ENCODE measurements at places on chromosomes 12 and 14.

- DNase-seq, result no peak
Observed at GRCh38 chr12:73361864-73362230, 1089.7 kb downstream of the TRHDE start.

DNA sequence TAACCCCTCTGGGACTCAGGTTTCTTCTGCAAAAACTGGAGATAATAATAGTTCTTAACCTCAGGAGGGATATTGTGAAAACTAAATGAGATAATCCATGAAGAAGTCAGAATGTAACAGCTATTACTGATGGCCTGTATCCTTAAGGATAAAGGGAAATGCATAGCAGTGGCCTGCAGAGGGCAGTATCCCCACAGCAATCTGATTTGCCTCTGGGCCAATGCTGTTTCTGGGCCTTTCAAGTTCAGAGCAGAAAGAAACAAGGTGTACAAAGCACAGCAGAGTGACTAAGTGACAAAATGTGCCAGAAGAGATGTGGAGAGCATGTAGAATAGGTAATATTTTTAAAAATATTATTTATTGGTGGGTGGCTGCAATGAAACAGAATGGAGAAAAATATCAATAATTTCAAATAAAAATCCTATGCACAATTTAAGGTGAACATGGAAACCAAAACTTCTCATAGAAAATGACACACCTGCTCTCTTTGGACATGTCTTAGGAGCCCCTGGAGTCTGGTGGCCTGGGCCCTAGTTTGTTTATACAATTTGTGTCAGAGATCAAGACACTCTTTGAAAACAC, 90.3 kb downstream of the C12orf75 start:
- no peak for DNase-seq

DNA sequence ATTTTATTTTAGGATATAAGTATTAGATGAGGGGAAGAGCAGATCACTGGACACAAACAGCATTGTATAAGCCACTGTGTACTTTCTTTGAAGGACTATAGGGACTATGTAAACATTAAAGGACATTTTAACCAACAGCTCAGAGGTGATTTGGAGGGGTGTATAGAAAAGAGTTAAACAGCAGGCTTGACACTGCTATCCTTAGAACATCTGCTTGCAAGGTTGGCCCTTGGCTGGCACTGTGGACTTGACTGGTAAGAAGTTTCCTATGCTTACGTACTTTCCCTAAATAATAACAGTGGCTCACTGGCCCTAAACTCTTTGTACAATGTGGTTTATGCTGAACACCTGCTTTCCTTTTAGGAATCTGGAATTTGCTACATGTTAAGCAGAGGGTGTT, 28.7 kb downstream of the ZFYVE26 start:
- no peak for DNase-seq

GRCh38 chr12:47231456-47231855, 151.7 kb upstream of the AMIGO2 start:
- DNase-seq, result no peak

DNA sequence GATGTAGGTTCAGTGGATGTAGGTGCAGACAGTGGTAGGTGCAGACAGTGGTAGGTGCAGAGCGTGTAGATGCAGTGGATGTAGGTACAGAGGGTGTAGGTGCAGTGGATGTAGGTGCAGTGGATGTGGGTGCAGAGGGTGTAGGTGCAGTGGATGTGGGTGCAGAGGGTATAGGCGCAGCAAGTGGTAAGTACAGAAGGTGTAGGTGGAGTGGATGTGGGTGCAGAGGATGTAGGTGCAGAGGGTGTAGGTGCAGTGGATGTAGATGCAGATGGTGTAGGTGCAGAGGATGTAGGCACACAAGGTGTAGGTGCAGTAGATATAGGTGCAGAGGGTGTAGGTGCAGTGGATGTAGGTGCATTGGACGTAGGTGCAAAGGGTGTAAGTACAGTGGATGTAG, 86.0 kb downstream of the HECTD4 start:
- DNase-seq, result no peak

DNA sequence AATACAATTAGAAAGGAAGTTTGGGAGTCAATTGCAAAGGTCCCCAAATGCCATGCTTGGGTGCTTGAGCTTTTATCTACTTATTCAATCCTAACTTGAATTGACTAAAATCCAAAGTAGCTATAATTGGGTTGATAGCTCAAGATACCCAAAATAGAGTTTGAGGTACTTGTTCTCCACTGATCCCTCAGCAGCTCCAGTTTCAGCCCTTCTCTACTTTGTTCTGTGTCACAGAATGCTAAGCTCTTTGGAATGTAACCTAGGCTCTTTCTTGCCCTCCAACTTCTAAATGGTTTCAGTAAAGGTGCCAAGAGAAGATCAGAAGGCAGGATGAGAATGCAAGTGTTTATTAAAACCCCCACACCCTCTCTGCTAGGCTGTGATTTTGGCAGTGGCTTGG, 251.4 kb upstream of the CLEC14A start:
- no peak for DNase-seq

- no peak for DNase-seq
Observed at GRCh38 chr12:108424026-108424425, 84.9 kb upstream of the CMKLR1 start.

- DNase-seq, result no peak
Observed at GRCh38 chr12:58248599-58248998, 307.2 kb downstream of the ATP23 start.
